Stimulated activated CD8-positive, alpha-beta memory T cell treated with anti-CD3 and anti-CD28 coated beads, Interleukin-2, amount 100 ng/mL, for 1 hour (primary cell): ENCODE measurements at places on chromosomes 11 and 22.

GRCh38 chr11:16895306-16895705 lies 118.9 kb downstream of the PLEKHA7 start:
- DNase-seq: no peak

DNA sequence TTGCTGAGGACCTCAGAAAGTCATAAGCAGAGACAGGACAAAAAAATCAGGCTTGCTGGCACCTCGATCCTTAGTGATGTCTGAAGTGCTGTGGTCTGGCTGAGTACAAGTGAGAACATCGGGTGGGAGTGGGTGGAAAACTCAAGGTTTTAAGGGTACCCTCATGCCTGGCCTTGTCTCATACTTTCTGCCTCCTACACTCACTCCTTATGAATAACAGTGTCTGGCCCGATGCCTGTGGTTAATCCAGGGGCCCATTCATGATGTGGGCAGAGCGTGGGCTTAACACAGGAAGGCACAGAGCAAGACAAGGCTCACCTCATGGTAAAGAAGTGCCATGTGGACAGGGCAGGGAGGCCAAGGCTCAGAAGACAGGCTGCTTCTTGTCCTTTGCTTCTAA lies 11.0 kb upstream of the UCP3 start:
- no peak for DNase-seq

- no peak for DNase-seq
Observed at GRCh38 chr22:46251816-46252380, 1.8 kb upstream of the CDPF1 start.

GRCh38 chr11:73528483-73529203 lies 69.3 kb downstream of the FAM168A start:
- no peak for DNase-seq

DNA sequence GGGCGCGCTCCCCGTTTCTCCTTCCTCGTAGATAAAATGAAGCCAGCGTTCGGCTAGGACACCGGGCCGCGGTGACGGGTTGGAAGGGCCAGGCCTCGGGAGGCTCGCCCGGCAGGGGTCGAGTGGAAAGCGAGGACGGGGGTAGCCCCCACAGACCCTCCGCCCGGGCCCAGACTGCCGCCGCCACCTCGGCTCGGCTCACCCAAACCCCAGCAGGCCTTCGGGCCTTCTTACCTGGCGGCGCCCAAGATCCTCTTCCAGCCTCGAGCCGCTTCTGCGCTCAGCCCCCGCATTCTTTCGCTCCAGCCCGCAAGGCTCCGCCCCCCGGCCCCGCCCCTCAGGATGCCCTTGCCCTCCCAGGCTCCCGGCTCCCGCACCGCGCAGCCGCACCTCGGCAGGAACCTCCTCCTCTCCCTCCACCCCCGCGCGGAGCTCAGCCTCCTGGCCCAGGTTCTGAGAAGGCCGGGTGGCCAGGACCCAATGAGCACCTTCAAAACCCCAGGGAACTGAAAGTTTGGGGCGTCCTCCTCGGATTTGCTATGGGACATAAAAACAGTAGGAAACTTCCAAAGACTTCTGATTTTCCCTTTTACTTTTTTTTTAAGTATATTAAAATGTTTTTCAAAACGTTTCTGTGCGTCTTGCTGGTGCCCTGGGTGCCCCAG lies at the start of gene CD59:
CD59 (minus strand) TSS at position 276 of the 665 bp plus-strand sequence. CDS start 13,978 bp downstream, outside the sequence.
- peak; percentile 67 for DNase-seq

DNA sequence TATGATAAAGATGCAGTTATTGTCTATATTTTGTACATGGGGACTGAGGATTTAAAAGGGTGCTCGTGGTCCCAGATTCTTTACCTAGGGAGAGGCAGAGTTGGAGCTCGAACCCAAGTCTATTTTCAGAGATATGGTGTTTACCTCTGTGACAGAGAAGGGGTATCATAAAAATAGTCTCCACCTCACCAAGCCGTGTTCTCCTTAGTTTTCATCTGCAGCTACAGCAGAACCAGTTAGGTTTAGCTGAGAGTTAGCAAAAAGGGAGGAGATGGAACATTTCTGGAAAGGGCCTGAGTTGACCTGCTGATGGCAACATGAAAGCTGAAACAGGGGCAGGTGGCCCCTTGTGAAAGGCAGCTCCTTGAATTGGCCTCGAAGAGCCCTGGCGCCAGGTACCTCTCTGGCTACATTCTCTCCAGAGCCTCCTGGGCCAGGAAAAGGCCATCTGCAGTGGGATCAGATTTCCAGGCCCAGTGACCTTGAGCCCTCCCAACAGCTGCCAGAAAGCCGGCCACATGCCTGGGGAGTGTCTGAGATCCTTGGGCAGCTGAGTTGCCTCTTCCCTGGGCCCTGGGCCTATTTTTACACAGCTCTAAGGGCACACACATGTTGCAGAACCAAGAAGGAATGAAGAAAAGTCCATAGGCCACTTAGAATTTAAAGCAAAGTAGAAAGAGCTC lies 136.6 kb downstream of the NAV2 start:
- DNase-seq: no peak

DNA sequence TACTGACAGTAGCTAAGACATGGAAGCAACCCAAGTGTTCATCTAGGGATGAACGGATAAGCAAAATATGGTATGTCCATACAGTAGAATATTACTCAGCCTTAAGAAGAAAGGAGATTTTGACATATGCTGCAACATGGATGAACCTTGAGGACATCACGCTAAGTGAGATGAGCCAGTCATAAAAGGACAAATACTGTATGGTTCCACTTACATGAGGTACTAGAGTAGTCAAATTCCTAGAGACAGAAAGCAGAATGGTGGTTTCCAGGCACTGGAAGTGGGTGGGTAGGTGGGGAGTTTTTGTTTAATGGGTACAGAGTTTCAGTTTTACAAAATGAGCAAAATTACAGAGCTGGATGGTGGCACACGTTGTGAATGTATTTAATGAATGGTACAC lies 18.1 kb downstream of the CHST1 start:
- no peak for DNase-seq

- no peak for DNase-seq
Observed at GRCh38 chr11:133906746-133907145, 50.0 kb downstream of the IGSF9B start.

GRCh38 chr11:43404406-43404805 lies 45.7 kb downstream of the TTC17 start:
- DNase-seq: no peak

GRCh38 chr11:100574894-100575769 lies 112.0 kb upstream of the ARHGAP42 start:
- DNase-seq: no peak

- no peak for DNase-seq
Observed at GRCh38 chr22:47533961-47534803, 771.7 kb downstream of the TBC1D22A start.

DNA sequence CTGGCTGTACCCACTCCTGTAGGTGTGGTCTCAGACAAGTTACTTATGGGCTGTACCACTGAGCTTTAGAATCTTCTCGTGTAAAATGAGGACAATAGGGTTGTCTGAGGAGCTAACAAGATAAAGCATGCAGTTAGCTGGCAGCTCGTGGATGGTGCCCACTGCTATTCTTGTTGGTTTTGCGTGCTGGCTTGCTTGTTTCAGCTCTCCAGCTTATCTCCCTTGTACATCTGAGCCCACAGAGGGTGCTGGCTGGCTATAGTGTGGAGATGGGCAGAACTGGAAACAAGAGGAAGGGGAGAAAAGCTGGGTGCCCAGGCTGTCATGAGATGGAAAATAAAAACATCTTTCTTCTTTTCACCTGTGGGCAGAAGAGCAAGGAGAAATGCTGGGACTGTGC lies 46.5 kb upstream of the GALNT18 start:
- no peak for DNase-seq

GRCh38 chr11:133524488-133524887 lies 7.8 kb downstream of the OPCML start:
- DNase-seq: no peak

GRCh38 chr11:69922015-69922595 lies 102.9 kb upstream of the FGF3 start:
- no peak for DNase-seq

GRCh38 chr22:29330753-29331152 lies 15.3 kb upstream of the RASL10A start:
- no peak for DNase-seq

GRCh38 chr11:117020287-117020686 lies 77.9 kb downstream of the SIK3 start:
- no peak for DNase-seq

GRCh38 chr11:88169471-88169870 lies 5.8 kb downstream of the RAB38 start:
- no peak for DNase-seq

- DNase-seq: no peak
Observed at GRCh38 chr11:5605849-5606248, 9.4 kb downstream of the TRIM6 start.

DNA sequence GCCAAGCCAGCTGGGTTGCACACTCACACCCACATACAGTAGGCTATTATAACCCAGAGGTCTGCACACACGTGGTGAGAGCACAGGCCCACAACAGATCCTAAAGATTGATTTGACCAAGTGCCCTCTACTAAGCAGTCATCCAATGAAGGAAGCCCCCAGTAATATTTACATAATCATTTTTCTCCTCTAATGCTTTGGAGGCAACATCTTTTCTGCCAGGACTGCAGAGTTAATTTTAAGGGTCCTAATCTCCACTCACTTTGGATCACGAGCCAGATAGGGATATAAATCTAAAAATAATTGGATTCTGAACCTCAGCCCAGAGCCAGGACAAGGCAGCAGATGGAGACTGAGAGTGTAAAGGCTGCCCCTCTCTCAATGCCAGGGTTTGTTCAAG lies 49.1 kb upstream of the MTNR1B start:
- no peak for DNase-seq

- DNase-seq: no peak
Observed at GRCh38 chr22:35530700-35531099, 9.9 kb upstream of the RASD2 start.

- no peak for DNase-seq
Observed at GRCh38 chr11:118606157-118606843, 1.1 kb upstream of the PHLDB1 start.

DNA sequence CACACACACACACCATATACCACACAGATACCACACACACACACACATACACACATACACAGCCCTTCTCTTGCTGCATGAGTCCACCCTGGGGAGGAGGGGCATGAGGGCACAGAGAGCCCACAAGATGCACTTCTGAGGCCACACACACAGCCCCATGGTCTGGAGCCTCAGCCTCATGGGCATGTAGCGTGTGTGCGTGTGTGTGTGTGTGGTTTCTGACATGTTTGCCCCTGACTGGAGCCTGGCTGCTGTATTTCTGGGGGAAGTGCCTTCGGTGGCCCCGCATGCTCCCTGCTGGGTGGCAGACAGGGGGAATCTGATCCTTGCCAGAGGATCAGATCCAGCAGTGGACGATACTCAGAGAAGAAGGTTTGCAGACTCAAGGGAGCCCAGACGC lies 97.0 kb upstream of the PRR5 start:
- DNase-seq: no peak

- no peak for DNase-seq
Observed at GRCh38 chr11:21987261-21987660, 205.6 kb upstream of the ANO5 start.

GRCh38 chr11:111538407-111539114 lies 2.0 kb upstream of the LAYN start:
- DNase-seq: no peak

- DNase-seq: no peak
Observed at GRCh38 chr11:134515081-134515960, 103.3 kb upstream of the B3GAT1 start.

GRCh38 chr11:104146421-104146820 lies 17.5 kb downstream of the PDGFD start:
- no peak for DNase-seq

- DNase-seq: no peak
Observed at GRCh38 chr22:30460147-30460546, 11.7 kb downstream of the SEC14L3 start.

GRCh38 chr11:46162700-46163099 lies 41.4 kb upstream of the PHF21A start:
- no peak for DNase-seq

DNA sequence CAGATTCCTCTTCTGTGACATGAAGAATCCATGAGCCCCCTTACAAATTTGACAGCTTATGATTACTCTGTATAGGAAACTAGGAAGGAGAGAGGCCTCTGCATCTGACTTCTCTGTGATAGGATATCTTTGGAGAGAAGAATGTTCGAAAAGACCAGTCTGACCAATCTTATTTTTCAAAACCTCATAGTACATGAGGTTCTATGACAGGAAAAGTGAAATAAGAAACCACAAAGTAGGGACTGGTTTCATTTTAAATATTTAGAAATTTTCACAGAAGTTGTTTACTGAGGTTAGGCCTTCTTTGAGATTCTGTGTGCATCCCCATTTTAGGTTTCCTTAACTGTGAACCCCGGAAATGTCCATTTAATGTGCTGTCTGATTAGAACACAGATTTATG lies 2.1 kb upstream of the OR4X1 start:
- no peak for DNase-seq

DNA sequence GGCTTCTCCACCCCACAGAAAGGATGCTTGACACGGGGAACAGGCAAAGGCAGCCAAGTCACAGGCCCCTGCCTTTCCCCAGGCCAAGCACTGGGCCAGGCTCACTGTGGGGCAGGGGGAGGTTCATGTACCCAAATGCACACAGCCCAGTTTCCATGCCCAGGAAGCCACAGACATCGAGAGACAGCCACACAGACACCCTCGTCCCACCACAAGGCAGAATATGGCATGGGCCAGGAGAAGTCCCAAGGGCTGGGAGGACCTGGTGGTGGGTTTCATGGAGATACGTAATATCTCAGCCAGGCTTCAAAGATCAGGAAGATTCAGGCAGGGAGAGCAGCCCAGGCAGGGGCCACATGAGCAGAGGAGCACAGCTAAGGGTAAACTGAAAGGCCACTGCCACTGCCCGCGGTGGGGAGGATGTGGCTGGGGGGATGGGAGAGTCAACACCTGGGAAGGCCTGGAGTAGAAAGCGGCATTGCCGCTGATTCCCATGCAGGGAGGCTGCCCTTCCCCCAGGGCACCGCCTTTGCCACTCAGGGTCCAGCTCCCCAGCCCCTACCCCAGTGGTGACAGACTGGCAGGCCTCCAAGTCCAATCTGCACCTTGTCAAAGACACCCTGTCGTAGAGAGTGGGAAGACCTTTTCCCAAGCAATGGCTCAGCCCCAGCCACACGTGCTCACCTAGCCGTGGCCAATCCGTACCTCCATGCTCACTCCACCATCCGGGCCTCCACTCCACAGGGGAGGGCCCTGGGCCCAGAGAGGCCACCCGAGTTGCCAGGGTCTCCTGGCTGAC lies 2.4 kb upstream of the MFNG start:
- DNase-seq: no peak

- DNase-seq: no peak
Observed at GRCh38 chr11:64000740-64001483, 14.7 kb downstream of the OTUB1 start.
